ENCODE measurements at places on chromosomes 5 and 9.

DNA sequence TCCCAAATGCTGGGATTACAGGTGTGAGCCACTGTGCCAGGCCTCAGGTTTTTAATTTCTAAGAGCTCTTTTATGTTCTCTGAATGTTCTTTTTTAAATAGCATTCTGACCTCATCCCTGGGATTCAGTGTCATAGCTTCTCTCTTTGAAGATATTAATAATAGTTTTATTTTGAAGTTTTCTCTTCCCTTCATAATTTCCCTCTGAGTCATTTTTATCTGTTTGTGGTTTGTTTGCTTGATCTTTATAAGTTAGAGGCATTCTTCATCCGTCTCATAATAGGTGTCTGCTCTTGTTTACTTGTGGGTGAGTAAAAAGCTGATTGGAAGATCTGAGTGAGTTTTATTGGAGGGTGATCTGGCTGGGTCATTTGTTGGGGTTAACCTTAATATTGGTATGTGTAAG is 12.5 kb upstream of the MAMDC2 start:
- peak; percentile 58 for DNase-seq

GRCh38 chr9:129401623-129402370 is 219.1 kb downstream of the C9orf50 start:
- DNase-seq: no peak

GRCh38 chr5:114412510-114413171 is 50.8 kb downstream of the KCNN2 start:
- no peak for DNase-seq

- no peak for DNase-seq
Measured at GRCh38 chr9:123484130-123484529, 128.1 kb downstream of the CRB2 start.

- DNase-seq: peak; percentile 10
Measured at GRCh38 chr5:9924614-9925013, 294.5 kb upstream of the TAS2R1 start.

DNA sequence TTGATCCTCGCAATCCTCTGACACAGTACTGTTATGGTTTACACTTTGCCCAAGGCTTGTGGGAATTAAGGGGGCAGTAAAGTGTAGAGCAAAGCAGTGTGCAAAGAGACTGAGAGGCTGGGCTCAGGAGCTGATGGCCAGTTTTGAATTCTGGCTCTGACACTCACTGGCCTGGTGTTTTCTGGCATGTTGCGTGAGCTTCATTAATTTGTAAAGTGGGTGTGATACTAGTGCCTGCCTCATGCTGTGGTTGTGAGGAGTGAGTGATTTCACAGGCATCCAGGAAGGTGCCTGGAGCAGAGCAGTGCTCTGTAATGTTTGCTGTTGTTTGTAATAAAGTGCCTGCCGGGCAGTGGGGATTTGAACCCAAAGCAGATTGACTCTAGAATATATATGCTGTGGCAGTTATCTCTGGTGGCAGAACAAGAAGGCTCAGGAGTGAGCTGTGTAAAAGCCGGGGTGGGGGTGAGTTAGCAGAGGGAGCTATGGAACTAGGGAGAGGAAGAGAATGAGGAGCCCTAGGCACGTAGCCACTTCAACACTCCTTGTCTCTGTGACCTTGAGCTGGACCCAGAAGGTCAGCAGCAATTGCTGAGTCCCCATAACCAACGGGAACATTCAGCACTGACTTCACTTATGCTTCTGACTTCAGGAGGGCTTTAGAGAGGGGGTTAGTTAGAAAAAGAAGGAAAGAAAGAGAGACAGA is 108.5 kb downstream of the DOCK2 start:
- DNase-seq: no peak

DNA sequence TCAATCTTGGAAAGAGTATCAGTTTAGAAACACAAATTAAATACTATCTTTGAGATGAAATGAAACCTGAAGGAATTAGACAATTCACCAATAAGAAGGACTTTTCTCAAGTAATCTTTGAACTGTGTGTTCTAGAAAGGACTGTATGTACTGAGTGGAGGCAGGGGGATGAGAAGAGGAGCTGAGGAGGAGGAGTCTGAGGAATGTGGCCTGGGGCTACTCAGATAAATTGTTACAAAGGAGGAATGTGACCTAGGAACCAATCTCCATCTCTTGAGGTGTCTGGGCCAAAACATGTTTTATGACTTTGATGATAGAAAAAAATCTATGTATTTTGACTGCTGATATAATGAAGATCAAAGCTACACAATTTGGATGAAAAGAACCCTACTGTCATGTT is 124.3 kb upstream of the ANKRD55 start:
- no peak for DNase-seq

GRCh38 chr5:172816925-172817562 is 17.0 kb upstream of the ERGIC1 start:
- peak; percentile 61 for DNase-seq

GRCh38 chr9:129320575-129321285 is 142.7 kb upstream of the IER5L start:
- no peak for DNase-seq

DNA sequence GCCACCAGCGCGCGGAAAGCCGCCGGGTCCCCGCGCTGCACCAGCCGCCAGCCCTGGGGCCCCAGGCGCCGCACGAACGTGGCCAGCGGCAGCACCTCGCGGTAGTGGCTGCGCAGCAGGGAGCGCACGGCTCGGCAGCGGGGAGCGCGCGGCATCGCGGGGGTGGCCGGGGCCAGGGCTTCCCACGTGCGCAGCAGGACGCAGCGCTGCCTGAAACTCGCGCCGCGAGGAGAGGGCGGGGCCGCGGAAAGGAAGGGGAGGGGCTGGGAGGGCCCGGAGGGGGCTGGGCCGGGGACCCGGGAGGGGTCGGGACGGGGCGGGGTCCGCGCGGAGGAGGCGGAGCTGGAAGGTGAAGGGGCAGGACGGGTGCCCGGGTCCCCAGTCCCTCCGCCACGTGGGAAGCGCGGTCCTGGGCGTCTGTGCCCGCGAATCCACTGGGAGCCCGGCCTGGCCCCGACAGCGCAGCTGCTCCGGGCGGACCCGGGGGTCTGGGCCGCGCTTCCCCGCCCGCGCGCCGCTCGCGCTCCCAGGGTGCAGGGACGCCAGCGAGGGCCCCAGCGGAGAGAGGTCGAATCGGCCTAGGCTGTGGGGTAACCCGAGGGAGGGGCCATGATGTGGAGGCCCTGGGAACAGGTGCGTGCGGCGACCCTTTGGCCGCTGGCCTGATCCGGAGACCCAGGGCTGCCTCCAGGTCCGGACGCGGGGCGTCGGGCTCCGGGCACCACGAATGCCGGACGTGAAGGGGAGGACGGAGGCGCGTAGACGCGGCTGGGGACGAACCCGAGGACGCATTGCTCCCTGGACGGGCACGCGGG is at the start of gene TERT:
Gene TERT, minus strand, starts transcription at position 234 of the 815 bp plus-strand sequence. Its CDS starts 79 bp downstream, at position 155.
- DNase-seq: no peak

DNA sequence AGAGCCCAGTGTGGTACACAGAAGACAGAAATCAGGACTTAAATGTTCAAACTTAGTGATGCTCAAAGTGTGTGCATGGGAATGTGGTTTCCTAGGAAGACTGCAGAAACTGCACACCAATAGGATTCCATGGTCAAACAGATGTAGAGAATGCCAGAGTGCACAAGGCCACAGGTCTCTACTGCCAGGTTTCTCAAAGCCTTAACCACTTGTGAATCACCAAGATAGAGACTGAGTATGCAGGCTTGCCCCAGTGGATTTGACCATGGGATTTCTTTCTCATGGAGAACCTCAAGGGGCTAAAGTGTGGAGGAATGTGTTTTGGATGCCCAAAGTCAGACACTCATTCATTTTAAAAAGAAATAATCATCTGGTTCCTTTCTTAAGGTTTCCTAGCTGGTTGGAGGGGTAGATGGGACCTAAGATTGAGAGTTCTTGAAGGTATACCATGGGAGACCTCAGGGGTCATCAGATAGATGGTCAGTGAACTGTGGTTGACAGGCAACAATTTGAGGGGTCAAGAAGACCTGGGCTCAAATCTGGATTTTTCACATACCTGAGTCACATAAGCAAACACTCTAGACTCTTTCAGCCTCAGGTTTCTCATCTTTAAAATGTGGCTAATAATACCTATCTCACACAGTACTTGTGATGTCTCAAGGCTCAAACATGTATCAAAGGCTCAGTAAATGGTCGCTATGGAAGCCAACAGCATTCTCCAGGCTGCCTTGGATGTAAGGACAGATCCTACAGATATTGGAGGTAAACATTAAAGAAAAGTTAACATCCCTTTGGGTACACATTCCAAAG is 81.1 kb downstream of the BOD1 start:
- no peak for DNase-seq

- DNase-seq: no peak
Measured at GRCh38 chr9:94827584-94828304, 101.2 kb downstream of the AOPEP start.

DNA sequence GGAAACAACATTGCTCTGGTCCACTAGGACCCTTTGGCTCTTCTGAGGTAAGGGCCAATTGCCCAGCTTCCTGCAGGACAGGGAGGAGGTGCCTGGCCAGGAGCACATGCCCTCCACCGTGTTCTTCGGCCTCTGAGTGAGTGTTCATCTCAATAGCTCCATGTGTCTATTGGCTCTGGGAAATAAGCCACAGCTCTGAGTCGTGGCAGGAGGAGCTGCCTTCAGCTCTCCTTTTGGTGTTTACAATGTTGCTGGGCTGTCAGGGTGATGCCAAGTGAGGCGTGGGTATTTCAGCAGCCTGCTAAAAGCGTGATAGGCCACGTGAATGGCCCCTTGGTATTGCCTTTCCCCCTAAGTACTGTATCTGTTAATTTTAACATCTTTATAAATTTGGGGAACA is 26.6 kb downstream of the GADD45G start:
- no peak for DNase-seq

DNA sequence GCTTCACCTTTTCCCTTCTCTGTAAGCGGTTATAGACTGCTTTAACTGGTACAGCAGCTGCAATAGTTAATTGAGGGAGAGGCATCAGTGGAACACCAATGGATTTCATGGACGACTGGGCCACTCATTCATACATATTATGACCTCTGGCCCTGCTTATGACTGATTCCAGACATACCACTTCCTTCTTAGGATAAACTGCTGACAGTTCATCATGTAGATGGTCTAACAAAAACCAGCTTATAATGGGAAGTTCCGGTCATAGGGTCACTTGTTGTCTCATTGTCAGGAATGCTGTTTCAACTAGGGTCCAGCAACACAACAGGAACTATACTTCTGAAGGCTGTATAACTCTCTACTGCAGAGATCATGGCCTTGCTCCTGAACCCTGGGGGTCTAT is 265.2 kb upstream of the RASA1 start:
- no peak for DNase-seq

GRCh38 chr9:72588336-72588735 is 66.9 kb downstream of the TMC1 start:
- DNase-seq: no peak

GRCh38 chr5:143046314-143046713 is 276.1 kb downstream of the ARHGAP26 start:
- no peak for DNase-seq

- DNase-seq: no peak
Measured at GRCh38 chr9:34036625-34037024, 12.1 kb downstream of the UBAP2 start.

DNA sequence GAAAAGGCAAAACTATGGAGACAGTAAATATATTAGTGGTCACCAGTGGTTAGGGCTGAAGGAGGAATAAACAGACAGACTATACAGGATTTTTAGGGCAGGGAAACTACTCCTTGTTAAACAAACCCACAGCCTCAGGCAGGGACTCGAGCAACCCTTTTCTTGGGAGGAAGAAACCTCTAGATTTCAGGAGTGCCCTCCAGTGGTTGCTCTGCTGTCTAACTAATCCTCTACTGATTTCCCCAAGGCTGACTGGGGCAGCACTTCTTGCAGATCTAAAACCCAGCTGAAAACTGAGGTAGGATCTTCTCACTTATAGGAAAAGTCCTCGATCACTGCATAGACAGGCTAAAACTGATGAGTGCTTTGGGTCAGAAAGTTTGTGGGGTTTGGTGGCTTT is 176.8 kb downstream of the ISOC1 start:
- DNase-seq: no peak

DNA sequence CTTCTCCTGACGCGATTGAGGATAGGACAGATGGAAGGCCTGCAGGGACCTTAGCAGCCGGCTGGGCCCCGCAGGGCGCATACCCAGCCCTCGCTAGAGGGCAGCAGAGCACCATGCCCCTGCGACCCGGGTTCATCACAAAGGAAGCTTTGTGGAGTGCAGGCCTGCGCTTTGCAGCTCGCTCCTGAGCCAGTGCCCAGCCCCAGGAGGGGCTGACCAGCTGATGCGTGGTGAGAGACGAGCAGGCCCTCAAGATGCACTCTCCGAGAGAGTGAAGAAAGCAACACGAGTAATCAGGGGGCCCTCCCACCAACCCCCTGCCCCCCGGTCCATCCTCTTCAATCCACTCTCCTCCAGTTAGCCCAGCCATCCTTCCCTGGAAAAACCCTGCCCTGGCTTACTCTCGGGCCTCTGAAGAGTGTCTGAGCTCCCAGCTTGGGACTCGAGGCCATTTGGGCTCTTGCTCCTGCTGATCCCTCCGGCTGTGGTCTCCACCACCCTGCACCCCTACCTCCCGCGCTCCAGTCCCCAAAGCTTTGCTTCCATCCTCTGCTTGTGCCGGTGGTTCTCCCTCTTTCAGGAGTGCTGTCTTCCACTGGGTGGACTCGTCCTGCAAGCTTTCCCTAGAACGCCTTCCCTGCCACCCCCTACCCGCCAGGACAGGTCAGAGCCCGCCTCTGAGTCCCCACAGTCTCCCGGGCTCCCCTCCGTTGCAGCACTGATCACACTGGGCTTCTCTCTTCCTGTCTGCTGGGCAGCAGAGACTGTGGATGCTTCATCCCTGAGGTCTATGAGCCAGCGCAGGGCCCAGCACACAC is 9.1 kb upstream of the KIF12 start:
- peak; percentile 89 for DNase-seq

DNA sequence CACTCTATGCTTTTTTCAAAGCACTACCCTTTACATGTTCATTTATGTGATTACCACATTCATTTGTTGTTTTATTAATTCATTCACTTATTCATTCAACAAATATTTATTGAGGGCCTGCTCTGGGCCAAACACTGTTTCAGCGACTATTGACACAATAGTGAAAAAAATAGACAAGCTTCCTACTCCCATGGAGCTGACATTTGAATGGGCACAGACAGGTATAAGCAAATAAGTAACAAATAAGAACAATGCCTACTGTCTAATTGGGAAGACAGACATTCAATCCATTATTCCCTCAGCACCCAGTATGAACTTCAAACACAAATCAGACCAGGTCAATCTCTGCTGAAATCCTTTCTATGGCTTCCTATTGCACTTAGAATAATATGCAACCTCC is 156.9 kb upstream of the NR3C1 start:
- no peak for DNase-seq

DNA sequence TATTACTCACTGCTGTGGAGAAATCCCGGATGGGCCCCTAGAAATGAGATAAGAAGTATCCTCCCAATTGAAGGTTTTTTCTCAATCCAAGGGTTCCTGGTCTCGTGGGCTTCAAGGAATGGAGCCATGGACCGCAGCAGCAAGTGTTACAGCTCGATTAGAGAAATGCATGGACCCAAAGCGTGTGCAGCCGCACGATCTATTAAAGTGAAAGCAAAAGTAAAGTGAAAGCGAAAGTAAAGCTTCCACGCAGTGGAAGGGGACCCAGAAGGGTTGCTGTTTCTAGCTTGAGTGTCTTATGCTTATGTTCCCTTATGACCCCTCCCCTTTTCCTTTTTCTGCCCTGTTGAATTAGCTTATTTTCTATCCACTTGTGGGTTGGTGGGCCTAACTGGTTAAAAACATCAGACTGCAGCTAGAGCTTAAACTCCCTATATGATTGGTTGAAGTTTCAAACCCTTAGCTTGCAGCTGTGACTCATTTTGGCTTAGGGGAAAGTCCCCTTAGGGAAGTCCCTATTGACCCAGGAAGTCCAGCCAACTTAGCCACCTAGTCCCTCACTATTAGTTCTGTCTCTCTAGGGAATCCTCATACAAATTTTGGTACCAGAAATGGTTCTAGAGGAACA is 1111.8 kb downstream of the TAF11L14 start:
- DNase-seq: no peak

Data from H54 (cell line).